ENCODE measurements at places on chromosomes 7 and 10.

- DNase-seq = no peak
These were observed 80.3 kb downstream of the SPDYE5 start for GRCh38 chr7:75572396-75572795.

DNA sequence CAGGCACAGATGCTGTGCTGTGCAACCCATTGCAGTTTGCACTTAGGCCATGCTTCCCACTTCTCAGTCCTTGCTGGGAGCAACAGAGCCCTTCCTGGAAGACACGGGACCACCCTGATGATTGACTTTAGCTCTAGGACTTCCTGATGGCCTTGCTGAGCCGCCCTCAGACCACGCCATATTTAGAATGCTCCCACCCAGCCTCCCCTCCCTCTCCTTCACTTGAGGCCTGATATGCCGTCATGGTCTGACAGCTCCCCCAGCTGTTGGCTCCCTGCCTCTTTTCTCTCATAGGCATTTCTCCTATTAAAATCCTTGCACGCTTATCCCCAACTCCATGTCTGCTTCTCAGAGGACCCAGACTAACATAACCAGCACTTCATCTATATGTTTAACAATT is 29.4 kb upstream of the GATAD1 start:
- no peak for DNase-seq

- DNase-seq = peak; percentile 89
These were observed 45.2 kb upstream of the BHLHA15 start for GRCh38 chr7:98165827-98166667.

GRCh38 chr7:157310676-157311185 is 26.1 kb upstream of the DNAJB6 start:
- DNase-seq = no peak

DNA sequence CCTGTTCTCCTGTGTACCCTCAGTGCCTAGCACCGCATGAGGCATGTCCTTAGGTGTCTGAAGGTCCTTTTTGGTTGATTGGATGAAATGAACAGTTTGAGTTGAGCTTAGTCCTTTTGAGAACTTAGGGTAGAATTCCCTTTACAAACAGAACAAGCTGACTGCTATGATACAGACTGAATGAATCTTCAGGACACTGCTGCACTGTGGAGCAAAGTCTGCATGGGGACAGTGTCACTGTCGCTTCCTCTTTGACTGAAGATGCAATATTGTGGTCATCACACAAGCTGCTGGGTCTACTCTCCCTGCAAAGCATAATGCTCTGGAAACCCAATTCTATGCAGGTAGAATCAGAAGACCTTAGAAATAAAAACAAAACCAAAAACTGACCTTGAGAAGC is 8.6 kb upstream of the PLAU start:
- DNase-seq = no peak

DNA sequence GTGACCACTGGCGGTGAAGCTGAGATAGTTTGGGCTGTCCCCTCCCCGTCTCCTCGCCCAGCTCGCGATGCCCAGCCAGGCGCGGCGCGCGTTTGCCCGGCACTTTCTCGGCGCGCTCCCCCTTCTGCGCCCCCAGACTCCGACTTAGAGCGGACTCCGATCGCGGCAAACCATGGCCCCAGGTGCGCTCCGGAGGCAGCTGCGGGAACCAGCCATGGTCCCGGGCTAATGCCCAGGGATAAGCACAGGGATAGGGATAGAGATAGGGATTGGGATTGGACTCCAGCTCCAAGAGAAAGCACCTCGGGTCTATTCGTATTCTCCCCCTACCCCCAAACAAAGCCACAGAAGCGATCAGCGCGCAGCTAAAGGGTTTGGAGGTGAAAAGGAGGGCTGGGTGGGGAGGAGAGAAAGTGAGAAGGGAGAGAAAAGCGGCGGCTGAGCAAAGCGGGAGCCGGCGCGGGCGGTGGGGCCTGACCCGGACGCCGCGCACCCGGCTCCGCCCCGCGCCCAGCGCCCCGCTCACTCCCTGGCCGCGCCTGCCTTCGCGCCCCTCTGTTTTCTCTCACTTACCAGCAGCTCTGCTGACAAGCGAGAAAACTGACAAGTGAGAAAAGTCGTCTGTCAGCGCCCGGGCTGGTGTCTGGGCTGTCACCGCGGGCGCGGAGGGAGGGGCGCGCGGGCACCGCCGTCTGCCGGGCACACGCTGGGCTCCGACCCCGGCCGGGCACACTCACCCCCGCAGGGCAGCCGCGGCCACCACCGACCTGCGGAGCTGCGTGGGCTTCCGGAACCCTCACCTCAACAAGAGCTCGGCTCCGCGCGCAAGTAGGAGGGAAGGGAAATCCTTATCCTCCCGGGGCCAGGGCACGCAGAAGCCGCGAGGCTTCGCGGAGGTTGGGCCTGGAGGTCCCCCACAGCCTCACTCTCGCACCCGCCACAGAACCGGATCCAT is at the start of gene PDE1C:
TSS of gene PDE1C (minus strand) at position 2 of the 955 bp plus-strand sequence.
- peak; percentile 75 for DNase-seq

Data from left lung (tissue), 14 donors.